ENCODE measurements at places on chromosomes 2 and 18.

DNA sequence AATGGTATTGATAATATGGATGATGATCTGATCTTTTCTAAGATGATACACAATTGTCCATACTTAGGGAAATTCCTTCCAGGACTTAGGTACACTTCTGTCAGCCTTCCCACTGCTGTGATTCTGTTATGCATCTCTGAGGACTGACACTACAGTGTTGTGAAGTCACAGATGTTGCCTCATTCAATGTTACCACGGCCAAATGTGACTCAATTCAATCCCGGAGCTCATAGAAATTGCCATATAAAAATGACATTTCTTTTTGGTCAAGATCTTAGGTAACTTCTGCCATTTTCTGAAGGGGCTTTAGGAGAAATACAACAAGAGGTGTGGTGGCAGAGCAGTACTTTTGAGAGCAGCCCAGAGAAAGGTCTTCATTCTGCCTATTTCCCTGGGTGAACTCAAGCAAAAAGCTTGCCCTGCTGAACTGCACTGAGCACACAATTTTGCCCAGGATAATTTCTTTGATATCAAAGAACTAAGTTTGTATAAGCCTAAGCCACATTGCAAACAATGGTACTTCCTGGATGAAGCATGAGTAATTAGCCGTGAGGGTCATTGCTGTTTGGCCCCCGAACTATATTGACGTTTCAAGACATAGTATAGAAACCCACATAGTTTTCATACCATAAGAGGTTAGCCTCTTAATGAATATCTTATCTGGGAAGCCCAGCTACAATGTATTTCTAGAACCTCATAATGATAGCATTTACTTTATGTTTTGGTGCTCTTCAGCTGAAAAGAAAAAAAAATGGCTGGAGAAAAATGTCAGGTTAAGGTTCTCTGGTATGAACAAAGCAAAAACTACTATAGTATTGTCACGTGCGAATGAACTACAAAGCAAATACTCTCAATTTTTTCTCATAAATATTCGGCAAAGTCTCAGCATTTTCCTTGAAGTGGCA lies 437.4 kb downstream of the MEIS1 start:
- no peak for DNase-seq

DNA sequence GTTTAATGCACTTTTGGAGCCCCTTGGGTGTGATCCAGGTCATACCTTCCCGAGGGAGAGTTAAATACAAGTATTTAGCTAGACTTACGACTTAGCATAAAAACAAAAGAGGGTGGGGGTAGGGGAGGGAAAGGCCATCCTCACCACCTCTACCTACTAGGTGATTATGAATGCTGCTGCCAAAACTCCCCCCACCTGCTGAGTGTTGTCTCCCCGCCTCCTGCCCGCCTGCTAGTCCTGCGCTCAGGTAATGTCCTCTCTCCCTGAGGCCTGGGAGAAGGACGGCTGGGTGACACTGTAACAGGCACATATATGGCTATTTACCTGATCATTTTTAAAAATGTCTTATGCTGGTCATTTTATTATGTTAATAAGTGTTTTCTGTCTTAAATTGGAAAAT lies 3.0 kb upstream of the NCKAP5 start:
- no peak for DNase-seq

DNA sequence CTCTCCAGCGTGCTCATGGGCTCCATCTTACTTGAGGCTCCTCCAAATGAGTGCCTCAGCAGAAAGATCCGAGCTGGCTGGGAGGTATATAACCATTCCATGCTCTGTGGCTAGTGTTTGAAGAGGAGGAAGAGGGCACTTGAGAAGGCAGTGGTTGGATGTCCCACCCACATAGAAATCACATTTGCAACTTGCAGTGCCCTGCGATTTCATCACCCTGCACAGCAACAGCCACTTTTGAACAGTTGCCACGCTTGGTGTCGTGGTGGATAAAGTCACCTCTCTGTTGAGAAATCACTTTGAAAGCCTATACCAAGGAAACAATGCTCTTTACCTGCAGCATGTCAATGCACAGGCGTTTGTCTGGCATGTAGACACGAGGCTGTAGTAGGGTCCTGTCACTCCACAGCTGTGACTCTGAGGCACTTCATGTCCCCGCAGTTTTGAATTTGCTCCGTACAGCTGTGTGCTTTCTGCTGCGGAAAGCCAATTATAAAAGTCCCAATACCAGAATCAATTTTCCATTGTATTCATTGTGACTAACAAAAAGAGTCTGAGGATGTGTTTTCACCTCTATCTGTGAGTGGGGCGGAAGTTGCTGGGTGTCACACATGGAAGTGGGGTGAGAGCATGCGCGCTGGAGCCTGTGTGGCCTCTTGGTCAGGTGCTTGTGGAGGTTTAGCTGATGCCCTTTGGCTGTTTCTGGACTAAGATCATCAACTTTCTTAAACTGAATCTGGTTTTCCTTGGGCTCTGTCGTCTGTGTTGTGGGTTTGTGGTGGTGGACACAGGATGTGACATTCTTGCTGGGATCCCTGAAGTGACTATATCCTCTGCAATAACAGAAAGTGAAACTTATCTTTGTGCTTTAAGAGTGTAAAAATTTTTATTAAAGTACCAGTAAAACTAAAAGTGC lies 2.8 kb downstream of the CNDP2 start:
- DNase-seq, result peak; percentile 82

DNA sequence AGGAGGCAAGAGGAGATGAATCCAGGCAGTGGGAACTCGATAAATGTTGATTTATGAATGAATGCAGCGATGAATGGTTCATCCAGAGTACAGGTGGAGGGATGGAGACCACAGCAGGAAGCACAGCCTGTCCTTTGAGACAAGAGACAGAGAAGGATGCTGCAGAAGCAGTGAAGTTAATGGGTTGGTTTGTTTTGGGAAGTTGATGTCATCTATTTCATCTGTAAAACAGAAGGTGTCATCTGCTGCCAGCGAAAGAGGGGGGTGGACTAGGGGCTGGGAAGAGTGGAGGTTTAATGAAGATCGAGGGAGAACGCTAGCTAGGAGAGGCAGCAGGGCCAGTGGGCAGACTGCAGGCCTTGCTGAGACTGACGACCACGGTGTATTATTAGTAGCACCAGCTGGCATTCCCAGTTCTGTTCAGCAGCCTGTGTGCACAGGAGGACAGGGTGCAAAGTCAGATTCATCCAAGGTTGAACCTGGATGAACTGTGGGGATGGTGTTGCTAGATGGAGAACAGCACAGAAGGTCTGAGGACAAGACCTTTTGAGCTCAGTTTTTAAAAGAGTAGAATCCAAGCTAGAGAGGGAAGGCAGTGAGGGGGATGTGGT lies 120.3 kb upstream of the CAPN13 start:
- DNase-seq, result no peak

- DNase-seq, result peak; percentile 68
These were observed 300.9 kb downstream of the PHLPP1 start for GRCh38 chr18:63016270-63016669.

GRCh38 chr2:165868211-165868610 lies 74.2 kb upstream of the GALNT3 start:
- no peak for DNase-seq

DNA sequence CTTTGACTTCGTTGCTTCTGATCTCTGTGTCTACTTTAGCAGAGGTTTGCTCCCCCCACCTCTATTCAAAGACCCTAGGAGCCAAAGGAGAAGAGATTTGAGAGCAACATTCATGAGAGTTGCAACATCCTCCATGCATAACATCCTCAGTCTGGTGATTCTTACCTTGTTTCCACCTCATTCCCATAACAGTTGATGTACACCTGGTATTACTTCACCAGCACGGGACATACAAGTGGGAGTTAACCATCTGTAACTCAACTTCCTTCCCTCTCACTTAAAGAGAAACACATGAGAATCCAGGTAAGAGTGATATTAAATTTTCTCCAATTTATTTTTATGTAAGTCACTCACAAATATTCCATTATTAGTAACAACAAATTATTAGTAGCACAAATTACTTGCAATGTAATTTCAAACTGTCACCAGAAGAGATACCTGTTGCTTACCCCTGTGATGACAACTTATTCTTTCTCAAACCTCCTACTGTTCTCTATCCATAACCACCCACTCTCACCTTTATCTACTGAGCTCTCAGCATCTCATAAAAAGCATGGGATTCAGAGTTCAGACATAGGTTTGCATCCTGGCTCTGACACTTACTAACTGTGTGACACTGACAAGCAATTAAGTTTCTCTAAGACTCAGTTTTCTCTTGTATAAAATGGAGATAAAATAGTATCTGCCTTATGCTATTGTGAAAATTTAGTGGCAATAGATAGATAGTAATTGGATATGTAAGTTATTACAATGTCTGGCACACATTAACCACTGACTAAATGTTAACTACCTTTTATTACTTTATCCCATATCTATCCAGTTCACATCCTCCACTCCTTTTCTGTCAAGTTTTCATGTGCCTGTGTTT lies 184.6 kb upstream of the SRD5A2 start:
- DNase-seq, result no peak

- no peak for DNase-seq
These were observed 638 bp upstream of the IRS1 start for GRCh38 chr2:226799976-226800940.

GRCh38 chr2:170236680-170237047 lies 58.7 kb downstream of the MYO3B start:
- no peak for DNase-seq

DNA sequence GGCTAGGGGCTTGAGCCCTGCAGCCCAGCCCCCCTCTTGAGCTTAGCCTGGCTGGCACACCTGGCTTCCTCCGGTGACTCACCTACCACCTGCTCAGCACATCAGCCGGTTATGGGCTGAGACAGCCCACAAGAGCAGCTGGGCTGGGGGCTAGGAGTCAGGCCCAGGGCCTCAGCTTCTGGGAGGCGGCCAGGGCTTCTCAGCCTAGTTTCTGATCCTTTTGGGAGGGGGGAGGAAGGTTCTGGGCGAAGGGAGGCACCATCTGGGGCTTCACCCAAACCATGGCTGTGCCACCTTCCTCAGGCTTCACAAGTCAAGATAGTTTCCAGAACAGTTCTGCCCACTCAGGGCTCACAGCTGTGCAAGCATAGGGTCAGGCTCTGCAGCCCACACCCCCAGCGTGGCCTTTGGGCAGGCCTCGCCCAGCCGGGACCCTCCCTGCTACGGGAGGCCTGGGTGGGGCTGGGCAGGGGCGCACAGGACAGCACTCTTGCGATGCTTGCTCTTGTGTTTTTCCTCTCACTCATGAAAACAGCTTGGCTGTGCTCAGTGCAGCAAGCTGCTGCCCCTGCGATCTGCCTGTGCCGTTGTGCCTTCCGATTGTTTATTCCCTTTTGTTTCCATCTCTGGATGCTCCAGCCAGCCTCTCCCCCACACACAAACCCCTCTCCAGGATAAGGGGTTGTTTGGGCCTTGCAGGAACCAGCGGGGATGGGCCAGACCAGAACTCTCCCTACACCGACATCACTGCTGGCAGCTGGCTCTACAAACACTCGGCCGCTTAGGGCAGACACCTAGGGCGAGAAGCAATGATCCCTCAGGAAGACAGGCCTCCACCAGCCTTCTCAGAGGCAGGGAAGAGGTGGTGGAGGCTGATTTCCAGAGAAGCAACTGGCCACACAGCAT lies 26.1 kb upstream of the SEMA4C start:
- no peak for DNase-seq

DNA sequence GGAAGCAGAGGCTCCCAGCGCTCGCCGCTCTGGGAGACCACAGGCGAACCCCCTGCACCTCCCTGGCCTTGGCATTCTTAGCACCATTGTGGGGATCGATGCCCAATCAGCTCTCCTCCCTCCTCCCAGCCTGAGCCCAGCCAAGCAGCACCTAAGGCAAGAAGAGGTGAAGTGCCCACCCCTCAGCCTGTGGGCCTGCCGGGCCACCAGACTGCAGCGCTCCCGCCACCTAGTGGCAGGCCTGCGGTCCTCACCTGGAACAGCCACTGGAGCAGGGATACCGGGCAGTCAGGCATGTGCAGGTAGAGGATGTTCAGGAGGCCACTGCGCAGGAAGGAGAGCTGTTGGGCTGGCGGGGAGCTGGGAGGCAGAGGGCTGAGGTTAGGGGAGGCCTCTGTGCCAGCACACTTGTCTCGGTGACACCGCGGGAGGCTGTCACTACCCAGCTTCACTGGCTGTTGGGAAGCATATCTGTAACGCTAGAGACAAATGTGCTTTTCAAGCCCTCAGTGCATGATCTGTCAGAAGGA lies 35.2 kb downstream of the FAM178B start:
- DNase-seq, result peak; percentile 82

DNA sequence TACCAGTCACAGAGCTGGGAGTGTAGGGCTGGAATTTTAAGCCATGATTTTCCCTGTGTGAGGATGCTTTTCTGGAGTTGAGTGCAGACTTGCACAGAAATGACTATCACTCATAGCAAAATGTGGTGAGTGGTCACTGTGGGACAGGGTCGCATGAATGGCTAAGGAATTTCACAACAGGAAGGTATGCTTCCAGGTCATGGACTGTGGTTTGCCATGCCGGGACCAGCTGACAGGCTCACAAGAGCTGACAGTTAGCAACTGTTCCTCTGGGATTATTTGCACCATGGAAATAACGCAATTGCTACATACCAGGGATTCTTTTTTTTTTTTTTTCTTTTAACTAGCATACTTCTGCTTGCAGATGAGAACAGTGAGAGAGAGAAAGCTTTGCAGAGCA lies 3.8 kb upstream of the UXS1 start:
- DNase-seq, result no peak

DNA sequence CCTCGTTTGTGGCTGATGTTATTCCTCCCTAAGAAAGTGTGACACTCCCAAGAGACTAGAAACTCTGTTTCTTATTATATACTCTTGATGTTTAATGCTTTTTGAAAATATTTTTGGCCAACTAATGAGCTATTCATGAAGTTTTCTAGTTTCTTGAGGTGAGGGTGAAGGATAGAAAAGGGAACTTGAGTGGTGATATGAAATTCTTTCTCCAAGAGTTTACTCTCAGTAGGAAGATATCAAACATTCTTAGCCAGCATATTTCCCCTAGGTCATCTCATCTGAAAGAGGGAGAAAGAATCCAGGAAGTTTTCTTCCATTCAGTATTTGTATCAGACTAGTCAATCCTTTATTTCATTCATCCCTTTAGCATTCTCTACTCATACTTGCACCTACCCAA lies 95.7 kb downstream of the MAP3K20 start:
- DNase-seq, result no peak

Data from CD4-positive, alpha-beta T cell treated with Interleukin-21 for 1 hour (primary cell).